Left kidney (tissue), 8 donors: ENCODE measurements at places on chromosomes 12 and 14. TPM values are rescaled to one million over a fixed set of nuclear protein-coding genes. Genes with fewer than 3 reads are reported as not detected.
A peak's percentile ranks its signal among the peaks of the same experiment; 100 is the strongest.

CSRNP2 gene
- polyA plus RNA-seq, result 45.0 TPM

- no peak for DNase-seq
Observed at GRCh38 chr12:26658991-26659390, 174.0 kb downstream of the ITPR2 start.

DNA sequence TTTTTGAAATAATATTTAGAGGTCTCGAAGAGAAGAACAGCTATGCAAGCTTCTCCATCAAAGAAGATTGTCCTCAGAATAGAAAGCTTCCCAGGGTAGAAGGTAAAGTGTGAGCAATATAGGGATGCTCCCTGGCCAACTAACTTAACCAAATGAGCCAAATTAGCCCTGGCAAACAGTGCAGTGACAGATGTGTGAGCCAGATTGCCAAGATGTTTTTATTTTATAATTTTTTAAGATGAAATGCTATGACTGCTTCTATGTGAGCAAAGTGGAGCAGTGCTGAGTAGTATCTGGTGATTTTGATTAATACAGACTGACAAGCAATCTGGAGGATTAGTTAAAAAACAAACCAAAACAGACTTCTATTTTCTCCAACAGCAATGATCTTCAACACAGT is 202.1 kb downstream of the NOVA1 start:
- DNase-seq, result no peak

TRAF3 gene
- 17.7 TPM for polyA plus RNA-seq

GUCY2C gene
- 1.1 TPM for polyA plus RNA-seq

ADCY4 gene
- 22.4 TPM for polyA plus RNA-seq

- peak; percentile 38 for DNase-seq
Observed at GRCh38 chr14:50001151-50001998, 108.5 kb downstream of the ARF6 start.

SIRT4 gene
- 3.3 TPM for polyA plus RNA-seq

SLCO1B3 gene
- not detected for polyA plus RNA-seq

INHBC gene
- polyA plus RNA-seq, result 0.27 TPM

DNA sequence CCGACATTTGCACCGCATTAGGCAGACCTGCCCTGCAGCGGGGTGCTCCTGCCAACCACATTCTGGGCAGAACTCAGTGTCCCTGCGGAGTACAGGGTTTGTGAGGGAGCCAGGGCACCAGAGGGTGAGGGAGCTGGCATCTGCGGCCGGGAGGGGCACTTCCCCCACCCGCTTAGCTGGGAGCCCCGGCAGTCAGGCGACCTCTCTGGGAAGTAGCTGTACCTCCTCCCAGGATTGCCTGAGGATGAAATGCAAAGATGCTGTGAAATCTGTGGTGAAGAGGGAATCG is 58.6 kb downstream of the ANKRD9 start:
- DNase-seq, result no peak

DHRS1 gene
- 48.9 TPM for polyA plus RNA-seq

COL2A1 gene
- 50.3 TPM for polyA plus RNA-seq
